ENCODE measurements at places on chromosomes 11 and 22. TPM values are rescaled to one million over a fixed set of nuclear protein-coding genes. Genes with fewer than 3 reads are reported as not detected.

GRCh38 chr11:122746050-122746478, 90.5 kb downstream of the UBASH3B start:
- DNase-seq = no peak

GRCh38 chr11:23884341-23884740, 612.5 kb upstream of the LUZP2 start:
- DNase-seq = no peak

DNA sequence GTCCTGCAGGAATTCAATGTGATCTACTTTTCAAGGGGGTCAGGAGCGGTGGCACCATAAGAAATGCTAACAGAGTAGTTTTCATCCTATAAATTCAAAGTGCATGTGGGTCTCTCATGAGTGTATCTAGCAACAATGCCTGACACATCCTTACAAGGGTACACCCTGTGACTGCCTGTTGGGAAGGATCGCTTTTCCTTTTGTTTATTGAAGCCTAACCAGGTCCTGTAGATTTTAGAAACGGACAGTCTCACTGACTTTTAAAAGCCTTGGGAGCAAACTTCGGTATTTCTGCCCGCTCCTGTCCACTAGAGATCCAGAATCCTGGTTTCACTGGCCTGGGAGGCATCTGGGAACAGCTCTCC, 102.4 kb downstream of the MICAL2 start:
- no peak for DNase-seq

- no peak for DNase-seq
Observed at GRCh38 chr11:83546368-83546767, 260.2 kb upstream of the CCDC90B start.

DNA sequence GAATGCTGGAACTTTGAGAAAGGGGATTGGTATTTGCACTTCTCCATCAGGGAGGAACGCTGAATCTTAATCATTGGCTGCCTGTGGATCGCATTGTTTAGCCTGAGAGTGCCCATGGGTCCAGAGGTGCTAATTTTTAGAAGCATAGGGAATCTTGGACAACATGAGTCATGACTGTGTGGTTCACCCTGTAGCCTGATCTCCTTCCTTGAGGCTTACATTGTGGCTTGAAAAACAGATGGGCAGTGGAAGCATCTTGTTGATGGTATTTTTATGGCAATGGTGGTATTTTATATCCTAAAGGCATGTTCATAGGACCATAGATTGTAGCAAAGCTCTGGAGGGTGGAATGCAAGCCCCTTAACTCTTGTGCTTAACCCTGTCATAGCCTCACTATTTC, 99.2 kb upstream of the DBX1 start:
- DNase-seq = no peak

SLC5A1 gene
- 49.5 TPM for polyA plus RNA-seq

OSBP2 gene
- 7.8 TPM for polyA plus RNA-seq

CSF2RB gene
- polyA plus RNA-seq = 0.75 TPM

DNA sequence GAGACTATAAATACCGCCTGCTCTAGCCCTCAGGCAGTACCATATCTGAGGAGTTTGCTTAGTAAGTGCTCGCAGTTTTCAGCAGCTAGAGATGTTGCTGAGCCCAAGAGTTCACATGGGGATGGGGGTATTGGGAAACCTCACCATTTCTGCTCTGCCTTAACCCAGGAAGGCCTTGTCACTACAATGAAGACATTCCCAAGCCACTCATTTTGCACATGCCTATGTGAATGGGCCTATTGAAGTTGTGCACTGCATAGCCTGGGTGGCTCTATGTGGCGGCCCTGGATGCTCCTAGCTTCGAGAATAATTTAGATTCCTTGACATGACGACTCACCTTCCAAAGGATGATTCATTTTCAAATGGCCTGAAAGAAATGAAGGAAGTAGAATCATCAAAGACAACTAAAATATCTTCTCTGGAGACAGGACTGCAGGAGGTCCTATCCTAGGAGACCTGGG, 163.4 kb downstream of the ADAMTS15 start:
- no peak for DNase-seq

DNA sequence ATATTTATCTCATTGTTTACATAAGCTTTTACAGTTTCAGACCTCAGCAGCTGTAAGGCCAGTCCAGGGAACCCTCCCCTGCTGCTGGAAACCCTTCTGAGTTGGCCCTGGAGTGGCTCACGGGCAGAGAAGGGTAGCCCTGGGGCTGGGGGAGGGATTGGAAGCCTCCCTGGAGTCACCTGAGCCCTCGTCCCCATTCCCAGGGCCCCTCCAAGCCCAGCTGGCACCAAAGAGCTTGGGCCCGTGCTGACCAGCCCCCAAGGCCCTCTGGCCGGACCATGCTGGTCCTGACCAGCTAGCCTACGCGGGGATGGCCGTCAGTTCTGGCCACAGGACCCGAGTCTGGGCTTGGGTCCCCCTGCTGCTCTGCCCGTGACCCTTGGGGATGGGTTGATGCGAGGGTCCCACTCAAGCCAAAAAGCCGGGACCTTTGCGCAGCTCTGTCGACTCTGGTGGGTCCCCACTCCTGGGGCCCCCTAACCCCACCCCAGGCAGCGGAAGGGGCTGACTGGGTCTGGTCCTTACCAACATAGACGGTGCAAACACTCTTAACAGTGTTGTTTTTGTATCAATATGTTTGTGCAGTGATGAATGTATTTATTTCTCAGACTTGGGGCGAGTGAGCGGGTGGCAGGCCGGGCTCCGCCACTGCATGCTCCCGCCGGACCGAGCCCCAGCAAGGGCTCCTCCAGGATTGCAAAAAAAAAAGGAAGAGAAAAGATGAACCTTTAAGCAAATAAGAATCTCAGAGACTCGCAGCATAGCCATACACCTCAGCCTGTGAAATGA, 17.5 kb upstream of the TMEM191C start:
- DNase-seq = peak; percentile 53

GRCh38 chr11:112156956-112157766, 6.7 kb downstream of the IL18 start:
- DNase-seq = no peak

DNA sequence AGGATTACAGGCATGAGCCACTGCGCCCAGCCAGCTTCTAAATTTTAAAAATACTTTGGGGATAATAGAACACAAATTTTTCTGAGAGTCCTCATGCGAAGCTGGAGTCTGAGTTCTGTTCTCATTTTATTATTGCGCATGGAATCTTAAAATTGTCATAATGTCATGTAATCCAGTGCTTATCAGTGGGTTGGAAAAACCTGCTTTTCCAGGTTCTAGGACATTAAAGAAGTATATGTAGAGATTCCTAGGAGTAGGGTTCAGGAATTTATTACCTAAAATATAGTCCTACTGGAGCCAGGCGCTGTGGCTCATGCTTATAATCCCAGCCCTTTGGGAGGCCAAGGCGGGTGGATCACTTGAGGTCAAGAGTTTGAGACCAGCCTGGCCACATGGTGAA, 4.6 kb upstream of the E2F8 start:
- DNase-seq = no peak

GRCh38 chr11:17211286-17211685, 3.5 kb upstream of the PIK3C2A start:
- no peak for DNase-seq

Data from right cardiac atrium (tissue), 5 donors.